ENCODE measurements at places on chromosomes 11 and 22.

DNA sequence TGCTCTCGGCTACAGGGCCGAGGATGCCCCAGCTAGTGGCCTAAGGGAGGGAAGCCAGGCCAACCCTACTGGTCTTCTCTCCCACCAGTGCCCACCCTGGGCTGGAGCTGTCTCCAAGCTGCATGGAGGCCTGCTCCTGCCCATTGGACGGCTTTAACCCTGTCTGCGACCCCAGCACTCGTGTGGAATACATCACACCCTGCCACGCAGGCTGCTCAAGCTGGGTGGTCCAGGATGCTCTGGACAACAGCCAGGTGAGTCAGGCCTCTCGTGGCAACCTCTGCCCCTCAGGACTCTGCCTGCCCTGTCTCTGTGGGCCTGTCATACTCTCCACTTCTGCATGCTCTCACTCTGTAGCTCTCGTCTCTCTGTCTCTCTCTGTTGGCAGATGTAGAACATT is 44.1 kb upstream of the TPBGL start:
- no peak for DNase-seq

DNA sequence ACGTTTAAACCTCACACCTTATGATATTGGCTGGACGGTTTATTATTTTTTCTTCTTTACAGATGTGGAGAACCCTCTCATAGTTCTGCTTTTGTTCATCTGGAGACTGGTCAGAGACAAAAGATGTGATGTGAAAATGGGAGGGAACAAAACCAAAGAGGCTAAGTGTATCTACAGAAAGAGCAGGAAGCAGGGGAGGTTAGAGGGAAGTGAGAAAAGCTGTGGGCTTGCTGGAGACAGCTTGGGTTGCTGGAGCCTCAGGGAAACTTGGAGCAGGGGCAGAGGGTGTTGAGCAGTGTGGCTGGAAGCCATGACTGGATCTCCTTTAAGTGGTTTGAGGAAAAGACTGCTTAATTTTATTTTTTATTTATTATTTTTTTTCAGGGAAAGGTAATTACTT is 79.0 kb upstream of the SNX19 start:
- no peak for DNase-seq

- DNase-seq: no peak
Measured at GRCh38 chr22:43269646-43270045, 73.5 kb downstream of the SCUBE1 start.

- DNase-seq: no peak
Measured at GRCh38 chr11:28984231-28984630, 876.0 kb downstream of the METTL15 start.

DNA sequence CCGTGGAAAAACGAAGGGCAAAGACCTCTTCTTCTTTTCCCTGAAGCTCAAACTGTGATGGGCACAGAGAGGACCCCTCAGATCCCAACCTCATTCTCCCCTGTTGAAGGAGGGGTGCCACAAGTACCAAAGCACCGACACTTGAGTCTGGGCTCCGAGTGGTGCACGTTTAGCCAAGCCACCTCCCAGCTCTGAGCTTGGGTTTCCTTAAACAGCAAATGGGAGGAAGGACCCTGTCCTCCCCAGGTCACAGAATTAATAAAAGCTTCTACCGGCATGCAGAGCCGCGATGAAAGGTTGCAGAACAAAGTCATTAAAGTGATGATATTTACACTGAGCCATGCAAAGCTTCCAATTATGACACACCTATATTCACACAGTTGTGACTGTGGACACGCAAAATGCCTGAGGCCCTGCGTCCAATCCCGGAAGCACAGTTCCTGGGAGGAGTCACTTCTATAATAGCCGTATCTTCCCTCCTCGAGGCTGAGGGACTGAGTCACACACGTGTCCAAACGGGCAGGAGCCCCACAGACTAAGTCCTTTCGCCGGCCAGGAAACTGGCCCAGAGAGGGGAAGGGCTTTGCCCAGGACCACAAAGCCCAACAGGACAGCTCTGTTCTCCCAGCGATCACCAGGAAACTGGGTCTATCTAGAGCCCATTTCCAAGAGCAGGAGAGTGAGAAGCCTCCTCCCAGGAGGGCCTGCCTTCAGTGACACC is 922 bp upstream of the CSNK1E start:
- no peak for DNase-seq

Data from substantia nigra (tissue), 51 donors.